ENCODE measurements at places on chromosomes 2 and 18. TPM values are rescaled to one million over a fixed set of nuclear protein-coding genes. Genes with fewer than 3 reads are reported as not detected.

The THUMPD2 gene
- total RNA-seq = 15.7 TPM

The LHCGR gene
- not detected for total RNA-seq

The IRS1 gene
- total RNA-seq = 16.6 TPM

The ATP6V1B1 gene
- total RNA-seq = not detected

The CKAP2L gene
- total RNA-seq = 42.1 TPM

The LMAN1 gene
- 82.9 TPM for total RNA-seq

The MPP4 gene
- not detected for total RNA-seq

The ATG4B gene
- 126 TPM for total RNA-seq

The CHRNG gene
- not detected for total RNA-seq

The SLC5A7 gene
- not detected for total RNA-seq

The NEMP2 gene
- total RNA-seq = 8.0 TPM

DNA sequence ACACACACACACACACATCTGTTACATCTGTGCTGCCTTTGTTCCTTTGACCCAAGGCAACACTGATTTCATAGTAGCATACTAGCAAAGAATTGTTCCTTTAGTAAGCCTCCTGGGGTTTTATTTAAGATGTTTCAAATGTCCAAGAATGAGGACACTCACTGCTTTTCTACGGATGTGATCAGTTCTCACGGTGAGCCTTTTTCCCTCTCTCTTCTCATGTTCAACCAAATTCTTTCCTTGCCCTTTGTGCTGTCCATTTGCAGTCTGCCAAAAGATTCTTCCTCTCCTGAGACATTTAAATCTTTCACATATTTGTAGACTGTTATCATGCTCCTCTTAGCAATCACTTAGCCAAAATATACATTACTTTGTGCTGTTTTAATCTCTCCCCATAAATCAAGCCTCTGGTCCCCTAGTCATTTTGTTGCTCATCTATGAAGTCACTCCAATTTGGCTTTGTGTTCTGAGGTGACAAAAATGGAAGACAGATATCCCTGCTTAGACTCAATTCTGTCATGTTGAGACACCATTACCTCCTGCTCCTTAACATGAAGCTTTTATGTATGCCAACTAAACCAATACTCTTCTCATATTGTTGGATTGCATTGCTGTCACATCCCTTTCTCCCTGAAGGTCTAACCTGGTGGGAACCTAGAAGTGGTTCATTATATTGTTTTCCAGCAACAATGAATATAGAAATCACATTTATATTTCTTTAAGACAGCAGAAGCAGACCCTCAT is 1605.3 kb upstream of the ACVR2A start:
- no peak for DNase-seq

- DNase-seq = peak; percentile 24
These were observed 9.4 kb downstream of the ABCG8 start for GRCh38 chr2:43848214-43848613.

DNA sequence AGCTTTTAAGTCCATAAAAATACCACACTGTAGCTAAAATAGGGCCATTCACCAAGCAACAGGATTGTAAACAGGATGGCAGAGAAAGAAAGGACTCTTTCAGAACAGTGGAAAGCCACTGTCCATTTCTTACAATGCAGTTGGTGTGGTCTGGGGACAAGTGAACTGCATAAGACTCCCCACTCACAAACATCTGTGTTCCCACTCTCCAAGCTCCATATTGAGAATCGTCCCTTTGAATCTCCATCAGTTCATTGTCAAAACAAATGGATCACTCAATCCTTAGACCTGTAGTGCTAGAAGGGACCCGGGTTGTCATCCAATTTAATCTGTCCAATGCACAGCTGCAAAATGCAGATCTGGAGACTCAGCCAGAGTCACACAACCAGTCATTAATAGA is 347.4 kb upstream of the KLHL29 start:
- DNase-seq = no peak

DNA sequence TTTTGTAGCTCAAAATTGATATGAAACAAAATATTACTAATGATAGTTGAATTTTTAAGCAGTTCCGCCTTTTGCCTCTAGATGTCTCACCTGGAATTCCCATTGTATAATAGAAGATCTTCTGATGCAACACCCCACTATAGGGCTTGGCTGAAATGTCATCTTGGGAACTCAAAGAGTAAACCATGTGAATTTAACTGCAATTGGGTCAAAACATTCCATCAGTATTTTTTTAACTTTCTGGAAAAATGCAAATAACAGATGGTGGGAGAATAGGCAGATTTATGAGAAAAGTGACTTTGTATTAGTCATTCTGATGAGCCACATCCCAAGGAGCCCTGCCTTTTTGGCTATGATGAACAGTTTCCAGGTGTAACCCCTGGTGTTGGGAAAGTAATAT is 489.9 kb downstream of the NYAP2 start:
- no peak for DNase-seq

DNA sequence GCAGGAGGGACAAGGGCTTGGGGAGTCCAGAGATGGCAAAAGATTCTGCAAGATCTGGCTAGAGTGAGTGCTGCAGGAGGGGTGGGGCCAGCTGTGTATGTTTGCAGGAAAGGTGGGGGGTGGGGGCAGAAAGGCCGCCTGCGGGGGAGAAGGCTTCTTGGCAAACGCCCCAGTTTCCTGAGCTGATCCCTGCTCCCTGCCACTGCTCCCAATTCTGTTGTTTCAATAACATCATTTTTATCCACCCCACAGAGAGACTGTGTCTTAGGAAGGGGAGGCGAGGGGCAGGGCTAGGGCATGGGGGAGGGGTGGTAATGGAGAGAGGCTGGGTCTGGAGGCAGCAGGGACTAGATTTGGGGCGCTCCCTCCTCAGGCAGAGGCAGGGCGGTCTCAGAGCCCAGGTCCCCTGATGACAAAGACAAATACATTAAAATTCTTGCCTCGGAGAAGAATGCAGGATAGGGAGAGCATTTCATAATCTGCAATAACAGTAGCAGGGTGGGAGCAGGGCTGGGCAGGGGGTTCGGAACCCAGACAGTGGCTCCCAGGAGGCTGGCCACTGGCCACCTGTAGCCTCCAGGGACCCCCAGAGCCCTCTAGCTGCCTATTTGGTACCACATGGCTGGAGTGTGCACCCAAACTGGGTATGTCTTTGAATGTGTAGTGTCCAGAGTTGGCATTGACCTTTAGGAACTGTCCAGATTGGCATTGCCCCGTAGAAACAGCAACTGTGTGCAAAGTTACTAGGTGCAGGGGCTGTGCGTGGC is 2.1 kb upstream of the WNT6 start:
- peak; percentile 48 for DNase-seq

- no peak for DNase-seq
These were observed 85.8 kb upstream of the TTN start for GRCh38 chr2:178892751-178893625.

DNA sequence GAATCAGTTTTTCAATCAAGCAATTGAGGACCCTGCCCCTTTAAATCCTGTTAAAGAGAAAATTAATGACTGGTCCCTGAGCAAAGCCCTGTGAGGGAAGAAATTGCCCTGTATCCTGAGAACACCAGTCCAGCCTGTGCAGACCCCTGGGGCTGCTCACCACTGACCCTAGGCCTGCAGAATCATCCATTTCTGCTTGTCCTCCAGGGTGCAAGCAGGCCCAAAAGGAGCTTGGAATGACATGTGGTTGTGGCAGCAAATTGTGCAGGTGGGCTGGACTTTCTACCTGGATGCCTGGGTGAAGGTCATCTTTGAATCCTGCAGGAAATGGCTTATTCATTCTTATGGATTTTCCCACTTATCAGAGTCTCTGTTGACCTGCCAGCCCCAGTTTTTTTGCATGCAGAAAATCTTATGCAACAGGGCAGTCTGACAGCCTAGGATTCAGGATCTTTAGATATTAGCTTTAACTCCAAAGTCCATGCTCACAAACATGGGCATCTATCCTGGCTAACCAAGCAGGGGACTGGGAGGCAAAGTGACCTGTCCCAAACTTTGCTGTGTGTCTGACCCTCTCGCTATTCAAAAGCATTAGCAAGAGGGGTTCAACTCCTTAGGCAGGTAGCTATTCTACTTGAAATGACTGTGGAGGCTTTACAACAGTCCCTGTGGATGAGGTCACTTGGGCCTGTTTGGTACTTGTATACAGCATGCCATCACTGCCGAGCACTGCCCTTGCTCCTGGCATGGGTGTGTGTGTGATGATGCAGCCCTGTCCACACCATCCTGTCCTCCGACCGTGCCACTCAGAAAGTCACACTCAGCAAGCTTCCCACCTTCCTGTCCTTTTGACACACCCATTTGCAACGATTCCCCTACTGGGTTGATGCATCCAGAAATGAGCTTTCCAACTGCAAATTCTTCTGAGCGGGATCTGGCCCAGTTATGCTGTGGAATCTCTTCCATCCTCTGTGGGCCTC is 85.3 kb downstream of the CAPN13 start:
- DNase-seq = no peak

DNA sequence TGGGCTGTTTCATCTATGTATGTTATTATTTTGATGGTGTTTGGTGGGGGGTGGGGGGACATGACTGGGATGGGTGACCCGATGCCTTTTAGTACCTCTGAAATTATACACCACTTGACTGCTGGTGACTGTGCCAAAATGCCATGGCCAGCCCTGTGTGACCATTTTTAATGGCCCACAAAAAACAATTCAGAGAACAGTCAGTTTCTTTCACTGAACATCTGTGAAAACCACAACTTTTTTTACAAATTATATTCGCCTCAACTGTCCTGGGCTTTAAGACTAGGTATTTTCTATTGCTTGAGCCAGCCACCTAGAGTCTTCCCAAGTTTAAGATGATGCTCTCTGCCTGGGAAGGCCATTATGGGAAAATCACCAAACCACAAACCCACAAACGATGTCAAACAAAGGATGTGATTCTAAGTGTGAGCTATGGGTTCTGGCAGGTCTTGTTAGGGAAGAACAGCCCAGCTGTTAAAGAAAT is 33.9 kb downstream of the FN1 start:
- no peak for DNase-seq

DNA sequence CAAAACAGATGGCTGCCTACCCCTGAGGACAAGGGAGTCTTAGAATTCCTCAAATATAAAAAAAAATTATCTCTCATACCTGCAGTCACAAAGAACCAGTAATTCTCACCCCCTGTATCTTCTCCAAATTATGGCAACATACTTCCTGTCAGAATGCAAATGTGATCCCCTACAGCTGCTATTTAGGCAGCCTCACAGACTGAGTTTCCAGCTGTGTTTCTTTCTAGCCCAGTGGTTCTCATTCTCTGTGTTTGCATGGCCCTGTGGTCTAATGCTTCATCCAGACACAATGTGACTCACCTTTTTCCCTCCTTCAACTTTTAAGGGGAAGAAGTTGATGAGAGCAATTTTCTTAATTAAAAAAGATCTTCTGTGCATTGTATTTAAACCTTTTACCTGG is 726.3 kb downstream of the TSN start:
- no peak for DNase-seq

- no peak for DNase-seq
These were observed 248.4 kb downstream of the GLI2 start for GRCh38 chr2:120984046-120984445.

DNA sequence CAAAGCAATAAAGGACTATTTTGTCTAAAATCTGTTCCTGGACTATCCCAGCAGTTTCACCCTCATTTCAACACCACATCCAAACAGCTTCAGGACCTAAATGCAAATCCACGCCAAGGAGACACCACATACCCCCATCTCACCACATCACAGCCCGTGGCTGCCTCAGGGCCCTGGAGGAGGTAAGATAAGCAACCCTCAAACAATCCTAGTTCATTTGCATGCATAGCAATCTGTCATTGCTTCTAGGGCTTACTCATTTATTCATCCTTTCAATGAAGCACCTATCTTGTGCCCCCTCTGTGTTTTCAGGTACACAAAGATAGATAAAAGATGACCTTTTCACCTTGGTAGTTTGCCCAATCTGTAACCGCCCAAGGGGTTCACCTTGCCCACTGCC is 86.5 kb downstream of the VSNL1 start:
- DNase-seq = no peak

GRCh38 chr2:210227290-210228088 is 2.2 kb upstream of the ACADL start:
- no peak for DNase-seq

DNA sequence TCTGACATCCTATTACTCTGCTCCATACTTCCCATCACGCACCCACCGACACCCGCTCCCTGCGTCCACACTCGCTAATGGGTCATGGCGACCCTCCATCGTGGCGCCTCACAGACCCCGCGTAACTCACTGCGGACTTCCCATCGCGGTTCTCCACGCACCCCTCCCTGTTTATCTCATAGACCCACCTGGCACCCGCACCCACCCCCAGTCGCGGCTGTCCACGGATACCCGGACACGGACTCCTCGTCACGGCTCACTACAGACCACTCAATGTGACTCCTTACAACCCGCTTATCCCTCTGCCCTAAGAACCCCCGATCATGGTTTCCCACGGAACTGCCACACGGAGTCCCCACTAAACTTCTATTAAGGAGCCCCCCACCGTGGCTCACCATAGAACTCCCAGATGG is 458 bp downstream of the CXXC1 start:
- DNase-seq = no peak

GRCh38 chr2:186457908-186458307 is 28.2 kb upstream of the ZC3H15 start:
- no peak for DNase-seq

DNA sequence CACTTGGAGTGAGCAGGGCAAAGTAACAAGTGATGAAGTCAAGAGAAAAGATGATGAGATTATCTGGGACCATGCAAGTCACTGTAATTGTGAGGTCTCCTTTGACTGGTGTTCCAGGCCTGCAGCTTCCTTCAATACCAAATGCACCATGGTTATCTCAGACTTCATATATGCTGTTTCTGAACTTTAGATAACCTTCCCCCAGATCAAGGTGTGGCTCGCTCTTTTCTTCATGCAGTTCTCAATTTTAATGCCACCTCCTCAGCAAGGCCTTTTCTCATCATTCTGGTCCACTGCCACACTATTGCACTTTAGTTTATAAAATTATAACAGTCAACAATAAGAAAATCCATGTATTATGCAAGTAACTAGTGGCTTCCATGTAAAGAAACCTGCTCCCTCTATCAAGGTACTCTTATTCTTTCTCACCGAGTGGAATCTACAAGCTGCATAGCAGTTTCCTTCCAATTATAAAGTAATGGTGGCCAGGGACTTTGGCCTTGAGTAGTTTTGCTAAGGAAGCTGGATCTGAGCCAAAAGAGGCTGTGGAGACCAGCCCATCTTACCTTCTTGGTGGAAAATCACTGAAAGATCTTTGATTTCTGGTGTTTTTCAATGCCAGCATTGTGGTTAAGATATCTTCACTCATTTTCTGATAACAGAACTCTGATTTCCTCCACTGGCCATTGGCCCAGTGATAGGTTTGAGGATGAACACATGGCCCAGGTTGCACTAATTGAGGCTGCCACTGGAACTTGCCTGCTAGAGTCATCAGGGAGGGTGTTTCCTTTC is 113.6 kb downstream of the KCNE4 start:
- no peak for DNase-seq

- peak; percentile 49 for DNase-seq
These were observed 299.3 kb downstream of the SOX11 start for GRCh38 chr2:5991305-5991968.

GRCh38 chr2:71903841-71904240 is 243.8 kb downstream of the CYP26B1 start:
- DNase-seq = no peak

- no peak for DNase-seq
These were observed 114.7 kb downstream of the TNS1 start for GRCh38 chr2:217887841-217888701.

GRCh38 chr2:30626397-30626796 is 179.4 kb downstream of the LCLAT1 start:
- DNase-seq = no peak

- DNase-seq = peak; percentile 88
These were observed 148.0 kb upstream of the ALPP start for GRCh38 chr2:232230560-232230959.

All from endodermal cell (in vitro differentiated cells).